Effector memory CD4-positive, alpha-beta T cell (primary cell): ENCODE measurements at places on chromosomes 16 and 17.

DNA sequence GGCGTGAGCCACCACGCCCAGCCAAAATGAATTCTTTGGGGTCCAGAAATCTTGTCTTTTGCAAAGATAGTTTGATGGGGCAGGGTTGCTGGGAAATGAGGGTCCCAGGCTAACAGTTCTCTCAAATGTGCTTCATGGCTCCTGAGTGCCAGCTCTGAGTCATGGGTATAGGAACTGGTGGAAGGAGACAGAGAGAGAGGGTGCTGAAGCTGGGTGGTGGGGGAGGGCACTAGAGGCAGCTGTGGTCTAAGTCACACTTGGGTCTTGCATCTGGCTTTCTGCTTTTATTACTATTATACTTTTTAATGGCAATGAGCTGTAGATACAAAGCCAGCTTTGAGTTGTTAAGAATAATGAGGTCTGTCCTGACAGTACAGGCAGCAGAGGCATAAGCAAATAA is 54.6 kb downstream of the PRKCA start:
- no peak for DNase-seq
- H3K27ac ChIP-seq, result no peak overlapping the region
- H3K36me3 ChIP-seq, result no peaks in the 10 kb centered on the region
- peaks cover 5% of the 10 kb centered on the region for H3K4me1 ChIP-seq

- H3K4me1 ChIP-seq, result no peaks in the 10 kb centered on the region
- no peak for DNase-seq
- no peak overlapping the region for H3K27ac ChIP-seq
- no peaks in the 10 kb centered on the region for H3K36me3 ChIP-seq
- H3K27me3 ChIP-seq, result no peaks in the 10 kb centered on the region
Measured at GRCh38 chr16:83929811-83930555, 23.1 kb upstream of the OSGIN1 start.

DNA sequence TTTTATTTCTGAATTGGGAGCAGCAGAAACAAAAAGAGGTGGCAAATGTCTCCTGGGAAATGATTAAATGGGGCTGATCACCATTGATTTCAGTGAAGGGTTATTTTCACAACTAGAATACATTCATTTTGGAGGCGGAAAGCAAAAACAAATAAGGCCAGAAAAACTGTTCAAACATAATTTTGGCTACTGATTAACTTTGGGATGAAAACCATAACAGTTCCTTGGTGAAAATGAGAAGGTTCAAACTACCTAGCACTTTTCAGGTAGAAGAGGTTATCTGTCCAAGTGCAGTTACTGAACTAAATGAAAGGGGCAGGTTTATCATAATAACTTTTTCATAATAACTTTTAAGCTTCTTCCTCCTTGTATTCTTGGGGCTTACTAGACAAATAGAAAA is 718.5 kb downstream of the CDH11 start:
- no peak overlapping the region for H3K27ac ChIP-seq
- no peaks in the 10 kb centered on the region for H3K36me3 ChIP-seq
- no peaks in the 10 kb centered on the region for H3K27me3 ChIP-seq
- no peaks in the 10 kb centered on the region for H3K4me1 ChIP-seq
- DNase-seq, result no peak

DNA sequence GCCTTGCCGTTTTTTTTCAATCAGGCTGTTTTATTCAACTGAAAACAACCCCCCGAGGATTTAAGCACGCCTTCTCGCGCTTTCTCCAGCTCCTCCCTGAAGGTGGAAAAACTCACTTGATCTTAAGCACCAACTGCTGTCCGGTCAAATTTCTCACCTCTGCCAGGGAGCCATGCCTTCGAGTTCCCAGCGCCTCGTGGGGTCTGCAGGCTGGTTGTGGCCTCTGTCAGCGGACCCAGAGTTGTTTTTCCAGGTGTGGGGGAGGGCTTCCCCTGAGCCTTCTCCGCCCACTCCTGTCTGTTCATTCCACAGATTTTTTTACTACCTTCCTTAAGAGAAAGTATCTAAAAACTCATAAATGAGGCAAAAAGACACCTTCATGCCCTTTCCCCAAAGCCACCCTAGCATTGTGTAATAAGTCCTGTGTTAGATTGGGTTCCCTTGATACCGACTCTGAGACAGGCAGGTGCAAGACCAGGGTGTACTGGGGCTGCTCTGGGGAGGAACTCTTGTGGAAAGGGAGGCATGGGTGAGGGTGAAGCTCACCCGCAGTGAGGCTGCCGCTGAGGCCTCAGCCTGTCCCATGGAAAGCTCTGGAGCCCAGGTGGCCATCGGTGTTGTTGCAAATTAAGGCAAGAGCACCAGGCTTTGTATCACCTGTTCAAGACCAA is 101.6 kb downstream of the AXIN2 start:
- no peaks in the 10 kb centered on the region for H3K4me1 ChIP-seq
- H3K27me3 ChIP-seq, result no peaks in the 10 kb centered on the region
- no peaks in the 10 kb centered on the region for H3K36me3 ChIP-seq
- no peak overlapping the region for H3K27ac ChIP-seq

GRCh38 chr17:57138956-57139576 is 54.0 kb downstream of the AKAP1 start:
- H3K36me3 ChIP-seq, result no peaks in the 10 kb centered on the region
- no peak for DNase-seq
- no peaks in the 10 kb centered on the region for H3K4me1 ChIP-seq
- no peak overlapping the region for H3K4me3 ChIP-seq
- no peak overlapping the region for H3K27ac ChIP-seq

- no peaks in the 10 kb centered on the region for H3K36me3 ChIP-seq
- DNase-seq, result no peak
- H3K27ac ChIP-seq, result no peak overlapping the region
Measured at GRCh38 chr17:71869841-71870545, 250.8 kb upstream of the SOX9 start.

DNA sequence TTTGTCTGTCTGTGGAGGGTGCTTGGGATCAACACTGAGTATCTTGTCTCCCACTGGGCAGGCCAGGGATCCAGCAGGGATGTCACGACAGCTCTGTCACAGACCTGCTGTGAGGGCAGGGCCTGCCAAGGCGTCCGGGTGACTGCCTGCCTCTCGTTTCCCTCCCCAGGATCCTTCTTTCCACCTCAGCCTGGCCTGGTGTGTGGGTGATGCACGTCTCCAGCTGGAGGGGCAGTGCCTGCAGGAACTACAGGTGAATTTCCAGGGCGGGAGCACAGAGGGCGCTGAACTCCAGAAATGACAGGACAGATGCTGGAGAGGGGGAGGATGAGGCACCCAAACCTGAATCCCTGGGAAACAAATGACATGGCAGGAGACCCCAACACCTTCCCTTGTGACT is 6.8 kb upstream of the MMP15 start:
- H3K4me1 ChIP-seq, result no peaks in the 10 kb centered on the region
- H3K27me3 ChIP-seq, result no peaks in the 10 kb centered on the region
- no peak overlapping the region for H3K27ac ChIP-seq
- H3K36me3 ChIP-seq, result peaks cover 6% of the 10 kb centered on the region

GRCh38 chr17:83200231-83200699 is 120.9 kb downstream of the METRNL start:
- no peaks in the 10 kb centered on the region for H3K36me3 ChIP-seq
- H3K27me3 ChIP-seq, result no peaks in the 10 kb centered on the region
- peak overlapping the region; percentile 41 for H3K4me3 ChIP-seq
- H3K4me1 ChIP-seq, result peaks cover 20% of the 10 kb centered on the region
- peak; percentile 52 for DNase-seq

DNA sequence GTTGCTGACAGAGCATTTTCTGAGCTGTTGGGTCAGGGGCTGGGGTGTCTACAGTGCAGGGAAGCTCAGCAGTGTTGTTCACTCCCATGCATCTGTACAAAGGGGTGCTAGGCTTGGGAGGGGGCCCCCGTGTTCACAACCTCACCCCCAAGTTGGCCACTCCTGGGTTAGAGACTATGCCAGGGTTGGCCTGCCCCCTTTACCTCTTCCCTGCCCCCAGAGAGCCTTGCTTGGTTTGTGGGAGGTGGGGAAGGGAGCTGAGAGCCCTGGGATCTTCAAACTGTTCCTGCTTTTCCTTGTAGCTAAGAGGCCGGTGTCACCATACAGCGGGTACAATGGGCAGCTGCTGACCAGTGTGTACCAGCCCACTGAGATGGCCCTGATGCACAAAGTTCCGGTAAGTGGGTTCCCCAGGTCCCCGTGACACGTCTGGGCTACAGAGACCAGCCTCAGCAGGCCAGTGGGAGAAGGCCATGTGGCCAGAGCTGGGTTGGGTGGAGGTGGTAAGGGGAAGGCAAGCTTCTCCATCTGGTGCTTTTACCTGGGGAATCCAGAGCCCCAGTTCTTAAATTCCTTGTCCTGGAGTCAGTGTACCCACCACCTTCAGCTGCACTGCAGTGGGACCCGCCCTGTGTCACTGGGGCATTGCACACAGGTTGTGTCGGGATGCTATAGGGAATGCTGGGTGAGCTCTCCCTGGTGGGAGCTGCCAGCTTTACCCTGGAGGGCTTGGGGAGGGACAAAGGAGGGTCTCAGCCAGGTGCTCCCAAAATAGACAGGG is 11.8 kb downstream of the GPRC5C start:
- H3K27me3 ChIP-seq, result no peaks in the 10 kb centered on the region
- DNase-seq, result no peak
- H3K4me3 ChIP-seq, result no peak overlapping the region
- no peaks in the 10 kb centered on the region for H3K36me3 ChIP-seq
- no peak overlapping the region for H3K27ac ChIP-seq

DNA sequence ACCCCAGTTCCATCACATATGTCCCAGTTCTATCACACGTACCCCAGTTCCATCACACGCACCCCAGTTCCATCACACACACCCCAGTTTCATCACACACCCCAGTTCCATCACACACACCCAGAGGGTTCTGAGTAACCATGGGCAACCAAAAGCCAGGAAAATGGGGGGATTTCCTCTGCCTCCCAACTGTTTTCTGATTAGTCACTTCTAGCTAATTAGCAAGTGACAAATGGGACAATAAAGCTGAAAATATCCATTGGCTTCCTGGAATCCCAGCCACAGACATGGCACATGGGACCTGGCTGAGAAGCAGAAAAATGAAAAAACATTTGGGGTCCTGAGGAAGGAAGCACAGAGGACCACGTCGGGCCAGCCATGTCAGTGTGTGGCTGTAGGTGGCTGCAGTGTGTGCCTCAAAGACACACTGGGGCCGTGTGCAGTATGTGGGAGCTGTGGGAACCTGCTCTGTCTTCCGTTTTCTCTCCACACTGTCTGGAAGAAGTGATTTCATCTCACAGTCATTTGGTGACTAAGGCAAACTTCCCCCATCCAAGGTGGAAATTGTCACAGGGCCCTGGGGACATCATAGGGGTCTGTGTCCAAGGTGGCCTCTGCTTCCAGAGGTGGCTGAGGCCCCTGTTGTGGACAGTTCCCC is 106.7 kb downstream of the CMIP start:
- H3K4me1 ChIP-seq, result no peaks in the 10 kb centered on the region
- H3K27me3 ChIP-seq, result no peaks in the 10 kb centered on the region
- H3K36me3 ChIP-seq, result no peaks in the 10 kb centered on the region
- no peak overlapping the region for H3K27ac ChIP-seq
- H3K4me3 ChIP-seq, result no peak overlapping the region

DNA sequence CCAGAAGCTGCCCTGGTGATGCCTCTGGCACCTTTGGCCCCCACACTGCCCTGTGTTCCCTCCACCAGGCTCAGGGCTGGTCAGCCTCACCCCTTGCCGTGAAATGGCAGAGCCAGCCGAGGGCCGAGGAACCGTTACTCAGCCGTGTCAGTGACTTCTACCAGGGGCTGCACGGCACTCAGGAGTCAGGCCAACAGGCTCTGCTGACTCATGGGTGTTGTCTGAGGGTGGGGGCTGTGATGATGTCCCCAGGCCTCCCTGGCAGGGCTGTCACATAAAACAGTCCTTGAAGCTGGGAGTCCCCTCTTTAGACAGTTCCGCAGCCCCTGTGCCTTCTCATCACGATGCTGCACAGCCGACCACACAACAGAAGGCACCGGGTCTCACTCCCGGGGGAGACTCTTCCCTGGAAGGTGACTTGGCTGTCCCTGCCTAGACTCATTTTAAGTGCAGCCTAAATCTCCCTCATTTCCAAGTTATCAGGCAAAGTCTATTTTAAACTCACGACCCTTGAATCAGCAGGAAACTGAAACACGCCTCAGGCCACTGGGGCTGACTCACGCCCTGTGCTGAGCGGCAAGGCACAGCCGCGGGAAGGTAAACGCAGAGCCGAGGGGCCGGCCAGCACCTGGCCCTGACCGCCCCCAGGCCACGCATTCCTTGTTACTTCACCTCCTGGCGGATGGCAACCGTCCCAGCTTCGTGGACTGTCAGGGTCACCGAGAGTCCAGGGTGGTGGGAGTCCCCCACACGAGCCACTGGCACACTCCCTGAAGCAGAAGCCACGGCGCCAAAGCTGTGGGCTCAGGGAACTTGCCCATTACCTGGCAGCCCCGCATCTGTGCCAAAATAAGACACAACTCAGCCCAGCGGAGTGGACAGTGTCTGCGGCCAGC is 102.6 kb downstream of the ZNF778 start:
- H3K27me3 ChIP-seq, result no peaks in the 10 kb centered on the region
- peaks cover 88% of the 10 kb centered on the region for H3K4me1 ChIP-seq
- H3K36me3 ChIP-seq, result peaks cover 4% of the 10 kb centered on the region
- no peak overlapping the region for H3K27ac ChIP-seq

DNA sequence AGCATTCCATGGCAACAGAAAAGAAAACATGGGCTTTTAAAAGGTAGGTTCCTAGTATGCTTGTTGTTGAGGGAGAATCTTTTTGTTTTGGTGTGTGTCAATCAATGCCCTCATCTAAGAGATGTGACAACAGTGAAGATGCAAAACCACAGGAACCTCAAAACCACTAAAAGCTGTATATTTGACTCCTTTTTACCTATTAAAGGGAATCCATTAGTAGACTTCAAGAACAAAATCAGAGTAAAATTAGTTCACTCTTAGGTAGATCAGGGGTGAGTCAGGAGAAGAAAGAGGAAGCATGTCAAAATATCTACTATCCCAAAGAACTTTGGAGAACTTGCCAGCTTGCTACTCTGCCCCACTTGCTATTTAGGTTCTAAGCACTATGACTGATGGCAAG is 89.1 kb downstream of the CDK5R1 start:
- H3K4me3 ChIP-seq, result no peak overlapping the region
- H3K4me1 ChIP-seq, result peaks cover 10% of the 10 kb centered on the region
- no peak for DNase-seq

GRCh38 chr17:69762359-69762758 is 312.7 kb upstream of the KCNJ16 start:
- H3K4me3 ChIP-seq, result no peak overlapping the region
- H3K27me3 ChIP-seq, result no peaks in the 10 kb centered on the region
- no peak for DNase-seq

DNA sequence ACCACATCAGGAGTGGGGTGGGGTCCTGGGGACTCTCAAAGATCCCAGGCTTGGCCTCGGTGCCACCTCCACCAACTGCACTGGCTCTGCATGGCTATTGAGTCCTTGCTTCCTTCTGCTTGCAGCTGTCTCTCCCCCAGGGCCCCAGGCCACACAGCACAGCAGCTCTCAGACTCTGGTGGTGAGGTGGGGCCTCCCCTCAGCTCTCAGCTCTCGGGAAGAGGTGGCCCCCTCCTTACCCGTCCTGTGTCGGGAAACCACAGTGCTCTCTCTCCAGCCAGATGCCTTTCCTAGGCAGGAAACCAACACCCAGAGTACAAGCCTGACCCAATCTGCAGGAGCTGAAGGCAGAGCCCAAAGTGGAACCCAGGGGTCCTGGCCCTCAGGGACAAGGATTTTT is 18.5 kb downstream of the SRCIN1 start:
- H3K27ac ChIP-seq, result no peak overlapping the region
- no peak for DNase-seq
- peaks cover 54% of the 10 kb centered on the region for H3K27me3 ChIP-seq
- no peak overlapping the region for H3K4me3 ChIP-seq
- H3K4me1 ChIP-seq, result peaks cover 19% of the 10 kb centered on the region
